ENCODE measurements at places on chromosomes 11 and 22.

DNA sequence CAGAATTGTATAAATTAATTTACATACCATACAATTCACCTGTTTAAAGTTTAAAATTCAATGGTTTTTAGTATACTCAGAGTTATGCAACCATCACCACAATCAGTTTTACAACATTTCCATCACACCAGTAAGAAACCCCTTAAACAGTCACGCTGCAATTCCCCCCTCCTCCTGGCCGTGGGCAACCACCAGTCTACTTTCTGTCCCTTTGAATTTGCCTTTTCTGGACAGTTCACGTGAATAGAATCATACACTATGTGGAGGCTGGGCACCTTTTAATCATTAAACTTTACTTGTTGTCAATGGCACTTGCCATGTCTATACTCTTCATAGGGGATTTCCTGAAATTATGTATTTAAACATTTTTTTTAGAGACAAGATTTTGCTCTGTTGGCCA, 20.1 kb upstream of the SWAP70 start:
- no peak for DNase-seq

DNA sequence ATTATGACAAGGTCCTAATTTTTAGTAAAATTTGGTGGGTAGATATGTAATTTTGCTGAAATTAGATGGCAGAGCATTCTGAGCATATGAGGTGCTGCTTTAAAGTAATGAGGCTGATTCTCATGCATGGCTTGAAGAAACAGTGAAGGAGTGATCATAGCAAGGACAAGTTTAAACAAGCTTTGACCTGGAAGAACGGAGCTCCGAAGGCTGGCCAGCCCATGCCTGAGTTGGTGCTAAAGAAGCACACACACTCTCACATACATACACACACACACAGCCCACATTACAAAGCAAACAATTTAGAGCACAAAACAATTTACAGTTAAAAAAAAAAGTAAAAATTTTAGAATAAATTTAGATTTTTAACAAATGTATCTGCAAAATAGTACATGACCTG, 150.7 kb downstream of the DCDC1 start:
- DNase-seq, result no peak

- DNase-seq, result no peak
Measured at GRCh38 chr11:102186551-102187191, 76.4 kb downstream of the YAP1 start.

DNA sequence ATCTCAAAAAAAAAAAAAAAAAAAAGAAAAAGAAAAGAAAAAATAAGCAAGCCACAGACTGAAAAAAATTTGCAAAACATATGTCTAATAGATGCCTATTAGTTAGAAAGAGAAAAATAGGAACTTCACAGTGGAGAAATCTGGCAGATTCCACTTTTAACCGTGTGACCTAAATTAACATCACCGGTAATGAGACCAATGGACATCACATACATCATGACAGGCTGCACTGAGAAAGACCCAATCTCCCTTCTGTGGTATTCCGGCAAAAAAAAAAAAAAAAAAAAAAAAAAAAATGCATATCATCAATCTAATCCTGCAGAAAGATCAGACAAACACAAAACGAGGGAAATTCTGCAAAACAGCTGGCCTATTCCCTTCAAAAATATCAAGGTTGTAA, 46.7 kb upstream of the CECR2 start:
- no peak for DNase-seq

GRCh38 chr11:27720277-27720830, 20.1 kb upstream of the BDNF start:
- DNase-seq, result no peak

DNA sequence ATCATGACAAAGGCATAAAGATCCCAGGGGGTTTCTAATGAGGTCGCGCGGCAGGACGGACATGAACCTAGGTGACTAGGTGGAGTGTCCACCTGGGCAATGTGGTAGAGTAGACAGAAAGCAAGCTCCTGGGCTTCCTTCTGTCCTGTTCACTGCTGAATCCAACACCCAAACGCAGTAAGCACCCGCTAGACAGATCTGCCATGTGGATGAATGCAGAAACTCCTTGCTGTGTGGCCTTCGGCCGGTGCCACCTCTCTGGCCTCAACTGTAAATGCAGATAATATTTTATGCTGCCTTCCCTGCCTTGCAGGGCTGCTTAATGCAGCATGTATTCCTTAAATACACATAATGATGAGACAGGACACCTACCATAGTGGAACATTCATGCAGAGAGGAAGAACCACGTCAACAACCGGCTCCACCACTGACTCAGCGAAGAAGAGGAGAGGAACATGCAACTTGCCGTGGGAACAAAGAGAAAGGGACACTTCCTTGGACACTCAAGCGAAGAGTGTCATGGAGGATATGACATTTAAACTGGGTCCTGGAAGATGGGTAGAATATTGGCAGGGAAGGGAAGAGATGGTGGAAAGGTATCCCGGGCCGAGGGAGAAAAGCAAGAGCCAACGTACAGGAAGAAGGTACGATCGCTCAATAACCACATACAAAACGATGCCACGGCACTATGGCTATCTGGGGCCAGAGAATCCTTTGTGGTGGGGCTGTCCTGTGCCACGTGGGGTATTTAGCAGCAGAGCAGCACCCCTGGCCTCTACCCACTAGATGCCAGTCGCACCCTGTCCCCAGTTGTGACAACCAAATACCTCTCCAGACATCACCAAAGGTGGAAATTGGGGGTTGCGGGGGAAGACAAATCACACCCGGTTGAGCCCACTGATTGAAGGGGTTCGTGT, 30.8 kb downstream of the MYH9 start:
- DNase-seq, result no peak

Data from stimulated activated CD4-positive, alpha-beta T cell treated with anti-CD3 and anti-CD28 coated beads, TNF-alpha, amount 100 ng/mL, for 48 hours (primary cell).